PC-3 (cell line): ENCODE measurements at places on chromosomes 7 and 10.
A peak's percentile ranks its signal among the peaks of the same experiment; 100 is the strongest.

- DNase-seq: no peak
Observed at GRCh38 chr10:122931088-122931906, 20.9 kb downstream of the FAM24A start.

GRCh38 chr7:110839866-110840265 is 251.1 kb upstream of the LRRN3 start:
- peak; percentile 22 for DNase-seq

DNA sequence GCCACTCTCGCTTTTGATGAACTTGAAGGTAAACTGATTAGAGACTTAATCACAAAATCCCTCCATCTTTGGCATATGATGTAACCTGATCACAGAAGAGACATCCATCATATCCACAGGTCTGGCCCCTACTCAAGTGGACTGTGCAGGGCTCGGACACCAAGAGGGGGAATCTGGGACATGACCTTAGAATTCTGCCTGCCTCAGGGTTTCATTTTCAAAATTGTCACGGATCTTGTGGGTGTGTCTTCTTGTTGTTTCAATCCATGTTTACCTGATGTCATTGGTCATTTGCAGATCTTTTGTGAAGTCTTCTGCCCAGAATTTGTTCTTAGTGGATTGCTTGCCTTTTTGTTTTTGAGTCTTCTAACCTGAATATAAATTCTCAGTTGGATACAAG is 5.9 kb upstream of the ARMS2 start:
- no peak for DNase-seq

GRCh38 chr10:89310056-89310893 is 8.4 kb downstream of the IFIT2 start:
- no peak for DNase-seq

- DNase-seq: no peak
Observed at GRCh38 chr7:152527610-152528032, 91.8 kb upstream of the KMT2C start.

- no peak for DNase-seq
Observed at GRCh38 chr7:32470871-32471270, 19.3 kb downstream of the LSM5 start.

DNA sequence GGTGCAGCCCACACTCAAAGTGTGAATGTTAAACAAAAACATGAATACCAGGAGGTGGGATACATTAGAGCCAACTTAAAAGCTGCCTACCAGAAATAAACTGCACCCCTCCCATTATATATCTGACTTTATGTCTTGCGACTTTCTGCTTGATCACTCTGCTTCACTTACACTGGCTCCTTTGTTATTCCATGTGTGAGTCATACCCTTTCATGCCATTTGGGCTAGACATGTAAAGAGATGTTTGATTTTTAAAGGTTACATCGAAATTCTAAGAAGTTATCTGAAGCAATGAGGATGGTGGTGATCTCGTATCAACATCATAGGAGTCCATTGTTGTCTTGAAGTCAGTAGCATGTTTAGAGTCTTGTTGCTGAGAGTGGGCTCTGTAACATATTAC is 31.6 kb upstream of the ETV1 start:
- peak; percentile 69 for DNase-seq

GRCh38 chr7:92306153-92306552 is 60.4 kb downstream of the ANKIB1 start:
- DNase-seq: peak; percentile 37

- DNase-seq: no peak
Observed at GRCh38 chr10:84054743-84055142, 84.6 kb upstream of the GHITM start.

- no peak for DNase-seq
Observed at GRCh38 chr7:44983742-44984477, 5.1 kb upstream of the MYO1G start.
